HFF-Myc (cell line): ENCODE measurements at places on chromosomes 2 and 18.
A peak's percentile ranks its signal among the peaks of the same experiment; 100 is the strongest.

DNA sequence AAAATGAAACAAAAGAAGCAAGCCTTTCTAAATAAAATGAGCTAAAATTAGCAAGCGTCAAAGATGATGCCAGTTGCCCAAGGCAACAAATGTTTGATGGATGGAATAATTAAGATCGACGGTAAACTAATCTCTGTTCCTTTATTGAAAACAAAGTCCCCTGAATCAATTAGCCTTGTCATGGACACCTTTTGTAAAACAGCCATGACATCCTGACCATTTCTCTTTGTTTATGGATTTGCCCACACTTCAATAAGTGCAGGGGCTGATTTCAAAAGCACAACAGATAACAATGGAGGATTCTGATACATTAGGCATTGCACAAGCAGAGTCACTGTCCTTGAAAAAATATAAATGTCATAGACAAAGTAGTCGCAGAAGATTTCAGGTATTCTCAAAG lies 160.1 kb upstream of the HNRNPA3 start:
- no peak for DNase-seq

GRCh38 chr2:40658941-40659340 lies 207.1 kb upstream of the SLC8A1 start:
- DNase-seq, result no peak

- no peak for DNase-seq
These were observed 196.3 kb downstream of the CTIF start for GRCh38 chr18:48735080-48735676.

- DNase-seq, result peak; percentile 63
These were observed 303.7 kb upstream of the EPAS1 start for GRCh38 chr2:45993476-45993991.

- no peak for DNase-seq
These were observed 50.2 kb downstream of the UNC80 start for GRCh38 chr2:209821806-209822205.

- DNase-seq, result no peak
These were observed 22.3 kb downstream of the COX7A2L start for GRCh38 chr2:42338567-42339190.

GRCh38 chr18:32333781-32334180 lies 136.9 kb downstream of the GAREM1 start:
- DNase-seq, result no peak

GRCh38 chr2:224190234-224190935 lies 151.3 kb upstream of the SERPINE2 start:
- DNase-seq, result no peak

- DNase-seq, result peak; percentile 21
These were observed 2.3 kb upstream of the ALKAL2 start for GRCh38 chr2:290090-290722.

DNA sequence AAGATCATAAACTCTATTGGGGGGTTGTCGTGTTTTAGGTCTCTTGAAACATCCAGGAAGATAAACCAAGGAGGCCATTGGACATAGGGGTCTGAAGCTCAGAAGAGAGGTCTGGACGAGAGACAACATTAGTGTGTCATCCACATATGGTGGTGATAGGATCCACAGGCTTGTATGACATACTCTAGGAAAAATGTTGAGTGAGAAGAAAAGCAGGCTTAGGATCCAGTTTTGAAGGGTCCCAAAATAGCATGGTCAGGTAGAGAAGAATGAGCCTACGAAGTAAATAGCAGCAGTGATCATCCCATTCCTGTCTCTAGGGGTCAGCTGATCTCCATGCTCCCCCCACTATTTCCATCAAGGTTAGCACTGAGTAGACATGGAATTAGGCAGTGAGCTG lies 166.8 kb downstream of the ANKRD30B start:
- no peak for DNase-seq

DNA sequence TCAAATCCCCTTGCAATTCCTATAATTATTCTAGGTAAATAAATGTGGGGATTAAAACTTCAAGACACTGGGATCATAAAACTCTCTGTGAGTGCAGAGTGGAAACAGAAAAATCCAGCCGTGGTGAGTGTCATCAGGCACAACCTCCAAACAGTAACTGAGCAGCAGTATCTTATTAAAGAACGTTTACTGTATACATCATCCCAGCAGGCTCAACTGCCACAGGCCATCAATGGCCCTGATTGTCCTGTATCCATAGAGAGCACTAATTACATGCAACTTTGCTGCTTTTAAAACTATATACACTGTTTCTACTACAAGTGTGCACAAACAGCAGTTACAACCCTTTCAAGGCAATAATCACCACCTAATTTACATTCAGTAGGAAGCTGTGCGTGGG lies 23.9 kb downstream of the GAREM1 start:
- DNase-seq, result no peak

GRCh38 chr18:80247393-80247841 lies at the start of gene PARD6G:
Gene PARD6G (minus strand): TSS chr18:80247514. CDS start chr18:80247348, 166 bp downstream.
- DNase-seq, result no peak

GRCh38 chr18:79732721-79733025 lies 53.1 kb downstream of the CTDP1 start:
- DNase-seq, result no peak

GRCh38 chr2:45978302-45978859 lies 318.8 kb upstream of the EPAS1 start:
- no peak for DNase-seq
